ENCODE measurements at places on chromosomes 2 and 18.

GRCh38 chr2:235561450-235561849 is 67.6 kb downstream of the AGAP1 start:
- DNase-seq, result no peak

DNA sequence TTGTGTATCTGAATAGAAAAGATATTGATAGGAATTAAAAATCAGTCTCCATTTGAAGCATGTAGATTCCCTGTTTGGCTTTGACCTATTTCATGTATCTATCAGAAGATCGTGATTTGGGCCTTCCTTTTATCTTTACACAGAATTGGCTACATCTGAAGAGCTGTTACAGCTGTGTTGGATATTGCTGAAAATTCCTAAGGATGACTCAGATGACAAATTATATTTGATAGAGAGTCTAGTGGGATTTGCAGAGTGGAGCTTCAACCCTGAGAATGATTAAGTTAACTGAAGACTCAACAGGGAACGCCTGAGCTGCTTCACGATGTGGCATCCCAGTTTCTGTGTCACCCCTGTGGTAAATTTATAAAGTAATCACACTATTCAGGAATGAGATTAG is 4.9 kb upstream of the COL3A1 start:
- DNase-seq, result no peak

GRCh38 chr18:26457611-26458353 is 90.6 kb downstream of the KCTD1 start:
- DNase-seq, result no peak

GRCh38 chr2:122851972-122852531 is 1096.6 kb downstream of the TSN start:
- no peak for DNase-seq

DNA sequence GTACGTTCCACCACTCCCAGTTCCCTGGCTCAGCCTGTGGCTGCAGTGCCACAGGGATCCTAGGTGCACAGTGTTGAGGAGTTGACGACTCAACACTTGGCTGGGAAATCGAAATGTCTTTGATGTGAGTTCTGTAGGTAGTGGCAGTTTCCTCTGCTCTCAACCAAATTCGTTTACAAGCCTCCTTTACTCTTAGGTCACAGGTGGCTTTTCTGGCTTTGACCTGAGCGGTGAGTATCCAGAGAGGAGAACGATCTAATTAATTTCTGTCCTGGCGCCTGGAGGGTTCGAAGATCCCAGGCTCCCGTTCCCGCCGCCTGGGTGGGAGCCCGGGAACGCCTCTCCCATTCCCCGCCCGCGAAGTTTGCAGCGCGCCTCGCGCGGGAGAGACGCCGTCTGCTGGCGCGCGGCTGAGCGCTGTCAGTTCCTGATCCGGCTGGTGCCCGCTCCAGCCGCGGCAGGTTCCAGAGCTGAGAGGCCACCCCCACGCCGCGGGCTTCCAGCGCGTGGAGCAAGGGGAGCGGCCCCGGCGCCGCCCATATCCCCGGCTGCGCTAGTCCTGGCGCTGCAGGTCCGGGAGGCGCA is at the start of gene LAMA3:
TSS of gene LAMA3 (plus strand) at position 423 of the 585 bp plus-strand sequence. CDS start 231 bp downstream, outside the sequence.
- peak; percentile 30 for DNase-seq

- DNase-seq, result no peak
Observed at GRCh38 chr2:36775261-36775660, 78.8 kb downstream of the VIT start.

- no peak for DNase-seq
Observed at GRCh38 chr2:41928526-41928925, 119.3 kb upstream of the PKDCC start.

DNA sequence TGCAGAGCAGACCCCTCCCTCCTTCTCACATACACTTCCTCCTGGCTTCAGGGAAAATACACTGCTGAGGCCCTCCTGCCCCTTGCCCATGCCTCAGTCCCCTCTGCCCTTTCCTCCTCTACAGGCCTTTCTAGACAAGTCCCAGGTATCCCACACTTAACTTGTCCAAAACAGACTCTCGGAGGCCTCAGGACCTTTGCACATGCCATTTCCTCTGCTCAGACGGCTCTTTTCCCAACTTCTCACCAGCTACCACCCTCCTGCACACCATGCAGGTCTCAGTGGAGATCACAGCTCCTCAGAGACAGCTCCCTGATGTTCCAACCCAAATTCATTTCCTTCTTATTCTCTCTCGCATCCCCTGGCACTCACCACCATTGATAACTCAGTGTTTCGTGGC is 11.7 kb downstream of the TBC1D8 start:
- no peak for DNase-seq

- DNase-seq, result peak; percentile 44
Observed at GRCh38 chr18:35289727-35290093, 319 bp downstream of the ZSCAN30 start.

DNA sequence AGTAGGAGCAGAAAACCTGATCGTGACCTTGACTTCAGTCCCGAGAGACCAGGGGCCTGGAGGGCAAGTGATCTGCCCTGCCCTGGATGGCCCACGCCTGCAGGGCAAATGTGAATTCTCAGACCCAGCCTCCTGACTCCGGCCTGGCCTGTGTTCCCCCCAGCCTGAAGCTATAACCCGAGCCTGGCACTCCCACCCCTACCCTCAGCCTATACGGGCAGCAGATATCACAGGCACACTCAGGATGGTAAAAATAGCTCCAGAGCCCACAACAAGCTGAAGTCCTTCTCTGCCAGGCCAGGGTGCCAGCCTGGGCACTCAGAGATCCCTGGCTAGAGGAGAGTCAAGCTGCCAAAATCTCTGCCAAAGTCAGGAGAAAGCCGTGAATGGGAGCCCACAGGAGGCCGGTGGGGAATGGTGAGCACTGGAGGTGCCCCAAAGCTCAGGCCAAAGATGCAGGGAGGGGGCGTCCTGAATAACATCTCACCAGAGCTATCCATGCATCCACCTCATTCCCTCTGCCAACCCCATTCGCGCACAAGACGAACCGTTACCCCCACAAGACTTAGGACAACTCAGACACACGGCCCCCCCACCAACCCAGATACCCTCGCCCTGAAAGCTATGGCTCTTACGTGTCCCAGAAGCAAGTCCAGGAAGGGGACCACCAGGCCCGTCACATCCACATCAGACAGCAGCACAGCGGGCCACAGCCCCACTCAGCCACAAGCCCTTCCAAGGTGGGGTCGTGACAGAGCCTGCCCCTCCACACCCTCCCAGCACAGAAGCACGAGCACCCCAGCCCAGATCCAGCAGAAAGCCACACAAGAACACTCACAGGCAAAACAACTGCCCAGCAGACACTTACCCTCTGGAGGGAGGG is 144.9 kb downstream of the TNS1 start:
- no peak for DNase-seq

DNA sequence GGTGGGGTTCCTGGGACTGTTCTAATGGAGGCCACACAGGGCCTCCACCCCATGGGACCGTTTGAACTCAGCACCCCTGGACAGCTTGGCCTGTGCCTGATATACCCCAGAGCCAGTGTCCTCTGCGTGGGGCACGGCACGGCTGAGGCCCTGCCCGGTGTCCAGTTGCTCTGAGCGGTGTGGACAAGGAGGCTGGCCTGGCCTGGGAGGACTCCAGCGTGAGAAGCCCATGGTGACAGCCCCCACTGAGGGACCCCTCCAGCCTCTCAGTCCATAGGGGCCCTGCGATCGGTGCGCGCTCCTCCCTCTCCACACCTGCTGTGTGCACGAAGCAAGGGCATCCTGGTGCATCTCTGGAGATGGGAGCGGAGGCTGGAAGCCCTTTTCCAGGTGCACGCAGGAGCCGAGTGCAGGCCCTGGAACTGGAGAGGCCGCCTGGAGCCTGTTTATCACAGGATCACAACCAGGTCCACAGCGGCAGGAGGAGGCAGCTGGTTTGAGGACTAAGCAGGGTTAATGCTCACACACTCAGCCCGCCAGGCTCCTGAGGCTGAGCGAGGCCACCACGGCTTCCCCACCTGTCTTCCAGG is 120.2 kb downstream of the PTGR3 start:
- DNase-seq, result no peak

DNA sequence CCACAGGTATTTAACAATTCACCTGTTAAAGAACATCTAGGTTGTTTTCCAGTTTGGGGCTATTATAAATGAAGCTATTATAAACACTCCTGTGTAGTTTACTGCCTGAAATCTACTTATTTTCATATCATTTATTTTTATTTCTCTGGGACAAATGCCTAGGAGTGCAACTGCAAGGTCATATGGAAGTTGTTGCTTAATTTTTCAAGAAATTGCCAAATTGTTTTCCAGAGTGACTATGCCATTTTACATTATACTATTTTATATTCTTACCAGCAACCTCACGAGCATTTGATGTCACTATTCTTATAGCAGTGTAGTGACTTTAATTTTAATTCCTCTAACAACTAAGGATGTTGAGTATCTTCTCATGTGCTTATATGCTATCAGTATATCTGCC is 298.4 kb downstream of the EXOC6B start:
- no peak for DNase-seq

- DNase-seq, result no peak
Observed at GRCh38 chr2:204234879-204235278, 298.3 kb downstream of the ICOS start.

- DNase-seq, result no peak
Observed at GRCh38 chr2:145669301-145669700, 1149.4 kb upstream of the ZEB2 start.

- DNase-seq, result no peak
Observed at GRCh38 chr18:8771930-8772329, 66.6 kb downstream of the MTCL1 start.

DNA sequence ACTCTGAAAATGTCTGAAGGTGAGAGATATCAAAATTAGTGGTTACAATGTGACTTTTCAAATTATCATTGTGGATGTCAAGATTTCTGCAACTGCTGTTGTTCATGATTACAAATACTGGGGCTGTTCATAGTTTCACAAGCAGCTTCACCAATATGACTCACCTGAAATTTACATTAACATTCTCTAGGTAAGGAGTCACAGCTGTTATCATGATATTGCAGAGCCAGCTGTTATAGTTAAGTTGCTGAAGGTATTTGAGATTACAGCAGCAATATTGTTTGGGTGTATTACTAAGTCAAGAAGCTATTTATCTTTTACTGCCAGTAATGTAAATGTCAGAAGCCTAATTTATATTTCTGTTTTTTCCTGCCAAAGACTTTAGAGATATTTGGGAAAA is 140.0 kb downstream of the MC4R start:
- no peak for DNase-seq

- DNase-seq, result no peak
Observed at GRCh38 chr2:200658278-200658864, 72.6 kb downstream of the AOX1 start.

GRCh38 chr2:16507655-16508489 is 157.8 kb downstream of the CYRIA start:
- no peak for DNase-seq

- peak; percentile 82 for DNase-seq
Observed at GRCh38 chr2:108612514-108613183, 78.4 kb downstream of the LIMS1 start.

GRCh38 chr2:108835040-108835439 is 48.5 kb downstream of the CCDC138 start:
- no peak for DNase-seq

- no peak for DNase-seq
Observed at GRCh38 chr2:36565712-36566111, 32.3 kb downstream of the FEZ2 start.

DNA sequence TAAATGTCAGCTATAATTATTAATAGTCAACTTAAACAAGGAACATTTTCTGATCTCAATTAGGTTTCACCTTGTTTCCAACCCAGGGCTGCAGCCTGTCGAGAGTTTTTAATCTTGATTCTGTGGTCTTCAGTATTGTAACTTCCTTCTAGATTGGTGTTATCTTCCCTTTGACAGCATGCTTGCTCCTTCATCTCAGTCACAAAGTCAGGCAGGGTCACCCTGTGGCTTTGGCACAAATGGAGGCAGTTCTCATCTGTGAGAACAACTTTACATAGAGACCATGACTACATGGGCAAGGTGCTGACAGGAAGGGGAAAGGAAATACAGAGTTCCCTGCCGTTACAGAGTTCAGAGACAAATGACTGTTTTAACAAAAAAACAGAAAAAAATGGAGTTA is 50.5 kb downstream of the HNRNPLL start:
- DNase-seq, result no peak

GRCh38 chr2:88148929-88149438 is 21.1 kb upstream of the FABP1 start:
- no peak for DNase-seq

GRCh38 chr18:53772293-53772692 is 452.2 kb downstream of the MBD2 start:
- DNase-seq, result no peak

DNA sequence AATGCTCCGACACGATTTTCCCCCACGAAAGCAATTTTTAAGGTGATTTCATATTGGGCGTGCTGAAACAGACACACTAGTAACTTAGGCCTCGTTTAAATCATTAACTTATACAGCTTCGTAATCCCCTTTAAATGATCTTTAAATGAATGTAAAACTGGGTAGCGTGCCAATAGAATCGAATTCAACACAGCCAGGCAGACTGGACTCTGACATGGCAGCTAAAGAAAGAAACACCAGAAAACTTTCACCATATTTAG is 2.4 kb upstream of the ID2 start:
- DNase-seq, result no peak
